Neural progenitor cell (in vitro differentiated cells): ENCODE measurements at places on chromosomes 5 and 9. TPM values are rescaled to one million over a fixed set of nuclear protein-coding genes. Genes with fewer than 3 reads are reported as not detected.

DNA sequence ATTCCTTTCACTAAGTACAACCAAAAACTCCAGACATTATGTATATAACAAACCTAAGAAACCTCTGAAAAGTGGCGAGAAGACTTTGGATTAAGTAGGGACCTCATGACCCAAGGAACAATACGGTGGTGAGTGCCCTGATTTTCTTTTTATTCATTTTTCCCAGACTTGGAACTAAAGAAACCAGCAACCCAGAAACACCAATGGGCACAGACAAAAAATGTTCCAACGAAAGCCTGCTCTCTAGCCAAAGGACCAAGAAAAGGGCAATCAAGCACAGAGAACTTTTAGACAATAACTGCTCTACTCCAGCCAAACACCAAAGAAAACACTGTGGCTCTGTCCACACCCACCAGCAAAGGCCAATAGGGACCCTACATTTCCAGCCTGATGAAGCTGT, 66.2 kb upstream of the SSBP2 start:
- H3K36me3 ChIP-seq: no peaks in the 10 kb centered on the region
- peaks cover 3% of the 10 kb centered on the region for H3K4me1 ChIP-seq
- no peak for DNase-seq

The MRRF gene
- 22.1 and 44.4 TPM in 2 replicates for total RNA-seq

DNA sequence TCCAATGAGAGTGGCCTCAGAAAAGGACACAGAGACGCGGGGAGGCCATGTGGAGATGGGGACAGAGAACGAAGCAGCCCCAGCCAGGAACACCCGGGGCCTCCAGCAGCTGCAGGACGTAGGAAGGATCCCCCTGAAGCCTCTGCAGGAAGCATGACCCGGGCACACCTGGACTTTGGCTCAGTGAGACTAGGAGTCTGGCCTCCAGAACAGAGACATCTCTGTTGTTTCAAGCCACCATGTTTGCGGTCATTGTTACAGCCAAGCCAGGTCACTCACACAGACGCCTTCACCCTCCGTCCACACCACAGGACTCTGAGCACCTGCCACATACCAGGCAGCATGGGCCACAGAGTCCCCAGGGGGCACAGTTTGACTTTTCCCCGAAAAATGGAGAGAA, 63.6 kb upstream of the SARDH start:
- no peak overlapping the region for H3K4me3 ChIP-seq
- H3K36me3 ChIP-seq: no peaks in the 10 kb centered on the region
- no peaks in the 10 kb centered on the region for H3K4me1 ChIP-seq

- no peaks in the 10 kb centered on the region for H3K36me3 ChIP-seq
- H3K27me3 ChIP-seq: peaks cover 51% of the 10 kb centered on the region
- peak; percentile 69 for DNase-seq
- H3K27ac ChIP-seq: no peak overlapping the region
Observed at GRCh38 chr5:149730620-149731331, 666 bp downstream of the PPARGC1B start.

The PPIC gene
- total RNA-seq: 0.53 TPM in 1 of 2 replicates, not detected in the other
